Stimulated activated CD8-positive, alpha-beta memory T cell treated with anti-CD3 and anti-CD28 coated beads, Interleukin-4, amount 100 ng/mL, for 4 hours (primary cell): ENCODE measurements at places on chromosomes 4 and X.

- DNase-seq = no peak
Observed at GRCh38 chr4:136725286-136726081, 806.8 kb downstream of the PCDH18 start.

DNA sequence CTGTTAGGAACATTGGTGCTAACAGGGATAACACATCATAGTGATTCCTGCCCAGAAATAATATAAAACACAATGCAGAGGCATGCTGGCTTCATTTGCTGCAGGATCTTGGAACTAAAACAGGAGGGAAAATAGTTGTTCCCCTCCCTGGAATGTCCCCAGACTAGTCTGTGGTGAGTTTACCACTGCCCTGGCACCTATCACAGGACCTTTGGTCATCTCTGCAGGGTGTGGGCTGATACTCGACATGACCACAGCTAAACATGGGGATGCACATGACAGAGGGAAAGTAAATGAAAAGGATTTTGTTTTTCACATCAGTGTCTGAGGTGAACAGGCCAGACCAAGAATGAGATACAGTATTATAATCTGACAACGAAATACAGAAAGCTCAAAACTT, 160.2 kb upstream of the DKK2 start:
- no peak for DNase-seq

- DNase-seq = no peak
Observed at GRCh38 chr4:80980239-80980638, 50.3 kb upstream of the BMP3 start.

DNA sequence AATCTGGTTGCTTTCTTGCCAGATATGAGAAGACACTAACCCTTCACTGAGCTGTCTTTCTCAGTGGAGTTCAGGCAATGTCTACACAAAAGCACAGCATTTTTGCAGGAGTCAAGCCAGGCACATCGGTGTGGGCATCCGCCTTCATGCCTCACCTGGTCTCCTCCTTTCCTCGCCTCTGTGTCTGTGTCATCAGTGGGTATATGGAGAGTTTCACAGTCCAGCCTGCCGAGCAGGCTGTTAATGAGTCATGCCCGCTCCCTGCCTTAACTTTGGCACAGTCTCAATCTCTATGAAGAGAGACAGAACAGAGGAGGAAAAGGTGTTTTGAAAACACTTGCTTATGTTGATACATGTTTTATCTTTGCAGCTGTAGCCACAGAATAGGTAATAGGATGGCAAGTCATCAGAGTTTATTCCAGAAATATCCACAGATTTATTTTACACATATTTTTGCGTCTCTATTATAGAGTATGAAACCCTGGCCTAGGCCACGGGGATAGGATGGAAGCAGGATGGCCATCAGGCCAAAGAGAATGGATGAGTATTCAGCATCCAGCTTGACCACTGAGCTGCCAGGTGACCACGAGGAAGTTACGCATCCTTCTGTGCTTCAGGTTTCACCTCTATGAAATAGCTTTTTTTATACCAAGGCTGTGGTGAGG, 32.8 kb upstream of the MAML3 start:
- no peak for DNase-seq
